ENCODE measurements at places on chromosomes 7 and 10.

DNA sequence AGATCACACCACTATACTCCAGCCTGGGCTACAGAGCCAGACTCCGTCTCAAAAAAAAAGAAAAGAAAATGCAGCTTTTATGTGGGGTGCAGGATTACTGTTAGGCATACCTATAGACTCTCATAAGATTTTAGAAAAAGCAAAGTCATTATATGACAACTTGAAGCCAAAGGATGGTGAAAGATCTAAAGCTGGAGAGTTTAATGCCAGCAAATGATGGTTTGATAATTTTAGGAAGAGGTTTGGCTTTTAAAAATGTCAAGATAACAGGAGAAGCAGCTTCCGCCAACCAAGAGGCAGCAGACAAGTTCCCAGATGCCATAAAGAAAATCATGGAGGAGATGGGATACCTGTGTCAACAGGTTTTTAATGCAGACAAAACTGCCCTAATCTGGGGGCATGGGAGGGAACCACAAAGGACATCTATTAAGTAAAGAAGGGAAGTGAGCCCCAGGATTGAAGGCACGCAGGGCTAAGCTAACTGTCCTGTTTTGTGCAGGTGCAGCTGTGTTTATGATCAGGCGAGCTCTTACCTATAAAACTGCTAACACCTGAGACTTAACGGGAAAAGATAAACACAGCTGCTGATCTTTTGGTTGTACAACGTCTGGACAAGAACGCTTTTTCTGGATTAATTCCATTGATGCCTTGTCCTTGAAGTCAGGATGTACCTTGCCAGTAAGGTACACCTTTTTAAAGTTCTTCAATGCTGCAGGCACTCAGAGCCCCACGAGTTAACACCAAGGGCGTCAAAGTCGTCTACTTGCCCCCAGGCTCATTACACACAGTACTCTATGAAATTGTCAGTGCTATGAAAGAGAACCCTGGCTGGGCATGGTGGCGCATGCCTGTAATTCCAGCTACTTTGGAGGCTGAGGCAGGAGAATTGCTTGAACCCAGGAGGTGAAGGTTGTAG lies 10.5 kb upstream of the ANKRD61 start:
- peak; percentile 82 for DNase-seq

DNA sequence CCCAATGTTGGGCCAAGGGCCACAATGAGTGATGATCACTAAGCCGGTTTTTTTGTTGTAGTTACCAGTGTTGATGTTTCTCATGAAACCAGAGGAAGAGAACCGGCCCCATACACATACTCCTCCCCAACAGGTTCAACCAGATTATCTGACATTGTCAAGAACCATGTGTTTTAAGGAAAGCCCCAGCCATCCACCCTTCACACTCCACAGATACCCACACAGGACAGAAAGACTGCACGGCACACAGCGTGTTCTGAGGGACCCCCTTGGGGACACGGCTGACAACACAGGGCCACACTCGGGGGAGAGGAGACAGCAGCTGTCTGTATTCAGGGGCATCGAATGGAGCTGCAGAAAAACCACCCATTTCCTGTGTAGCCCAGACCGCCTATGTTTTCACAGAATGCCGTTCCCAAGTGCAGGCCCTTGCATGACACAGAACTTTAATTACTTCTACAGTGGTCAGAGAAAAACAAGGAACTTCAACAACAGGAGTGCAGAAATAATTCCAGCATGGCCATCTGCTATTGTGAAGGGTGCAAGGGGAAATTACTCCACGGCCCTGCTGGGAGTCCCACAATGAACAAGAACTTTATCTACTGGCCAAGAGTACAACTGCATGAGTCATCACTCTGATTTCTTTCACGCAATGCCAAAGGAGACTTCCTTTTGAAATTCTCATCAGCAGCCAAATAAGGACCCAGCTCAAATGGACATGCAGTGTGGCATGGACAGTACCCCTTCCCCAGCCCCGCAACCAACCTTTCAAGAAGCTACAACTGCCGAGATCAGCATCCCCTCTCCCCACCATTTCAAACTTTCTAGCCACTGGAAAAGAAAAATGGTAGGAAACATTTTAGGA lies 2.3 kb downstream of the KLF6 start:
- DNase-seq: peak; percentile 14

DNA sequence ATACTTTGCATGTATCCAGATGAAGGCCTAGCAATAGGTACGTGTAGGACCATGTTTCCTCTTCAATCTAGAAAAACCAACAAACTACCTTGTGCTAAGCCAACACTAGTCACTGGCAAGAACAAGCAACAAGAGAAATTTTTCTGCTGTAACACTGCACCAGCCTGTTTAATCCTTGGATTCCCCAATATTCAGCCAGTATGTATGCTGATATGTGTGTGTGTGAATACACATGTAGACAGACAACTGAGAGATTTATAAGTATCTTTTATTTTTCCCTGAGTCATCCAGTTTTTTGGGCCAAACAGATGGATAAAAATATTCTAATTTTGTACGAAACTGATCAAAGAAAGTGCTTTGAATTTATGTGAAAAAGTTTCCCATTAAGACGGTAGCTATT lies 26.2 kb downstream of the GLI3 start:
- no peak for DNase-seq

- DNase-seq: no peak
These were observed 23.7 kb downstream of the KCNH2 start for GRCh38 chr7:150954201-150954985.

DNA sequence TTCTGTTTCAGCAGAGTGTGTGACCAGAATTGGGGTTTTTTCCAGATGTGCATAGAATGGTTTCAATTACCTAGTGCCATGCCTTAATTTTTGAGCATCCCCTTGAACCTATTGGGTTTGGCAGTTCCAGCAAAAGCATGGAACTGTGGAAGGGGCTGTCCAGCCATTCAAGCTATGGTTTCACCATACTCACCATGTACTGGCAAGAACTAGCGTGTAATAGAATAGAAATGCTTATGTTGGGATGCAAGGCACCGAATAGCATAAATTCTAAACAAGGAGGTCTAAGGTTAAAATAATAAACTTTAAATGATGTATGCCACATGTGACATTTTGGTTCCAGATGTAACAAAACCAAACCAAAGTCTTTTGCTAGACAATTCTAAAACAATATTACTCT lies 91.4 kb downstream of the MTERF1 start:
- no peak for DNase-seq

DNA sequence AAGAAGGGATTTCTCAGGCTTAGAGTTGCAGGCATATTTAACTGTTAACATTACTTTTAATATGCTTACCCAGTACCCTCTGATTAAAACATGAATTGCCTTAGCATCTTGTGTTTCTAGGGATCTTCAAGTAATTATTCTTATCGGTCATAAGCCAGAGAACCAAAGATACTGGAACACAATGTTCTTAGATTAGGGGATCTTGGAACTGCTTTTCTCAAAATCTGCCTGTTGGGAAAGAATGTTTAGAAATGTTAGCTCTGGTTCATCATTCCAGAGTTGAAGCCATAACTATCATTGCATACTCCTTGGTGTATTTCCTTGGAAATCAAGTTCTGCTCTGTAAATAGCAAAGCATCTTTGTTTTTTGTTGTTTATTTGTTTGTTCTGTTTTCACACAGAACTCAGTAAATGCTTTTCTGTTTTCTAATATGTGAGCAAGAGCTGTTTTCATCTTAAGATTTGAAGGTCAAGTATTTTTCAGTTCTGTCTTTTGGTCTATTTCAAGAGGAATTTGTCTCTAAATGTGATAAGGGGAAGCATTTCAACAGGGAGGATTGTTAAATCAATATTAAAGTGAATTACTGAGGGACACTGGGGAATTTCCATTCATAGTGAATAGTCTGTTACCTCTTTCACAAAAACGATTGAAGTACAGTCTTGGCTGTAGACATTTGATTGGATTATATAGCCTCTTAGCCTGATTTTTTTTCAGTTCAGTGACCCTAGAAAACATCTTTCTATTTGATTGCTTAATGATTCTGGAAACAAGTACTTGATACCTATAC lies 103.2 kb upstream of the CYP26C1 start:
- DNase-seq: no peak
